ENCODE measurements at places on chromosomes 3 and 15.

DNA sequence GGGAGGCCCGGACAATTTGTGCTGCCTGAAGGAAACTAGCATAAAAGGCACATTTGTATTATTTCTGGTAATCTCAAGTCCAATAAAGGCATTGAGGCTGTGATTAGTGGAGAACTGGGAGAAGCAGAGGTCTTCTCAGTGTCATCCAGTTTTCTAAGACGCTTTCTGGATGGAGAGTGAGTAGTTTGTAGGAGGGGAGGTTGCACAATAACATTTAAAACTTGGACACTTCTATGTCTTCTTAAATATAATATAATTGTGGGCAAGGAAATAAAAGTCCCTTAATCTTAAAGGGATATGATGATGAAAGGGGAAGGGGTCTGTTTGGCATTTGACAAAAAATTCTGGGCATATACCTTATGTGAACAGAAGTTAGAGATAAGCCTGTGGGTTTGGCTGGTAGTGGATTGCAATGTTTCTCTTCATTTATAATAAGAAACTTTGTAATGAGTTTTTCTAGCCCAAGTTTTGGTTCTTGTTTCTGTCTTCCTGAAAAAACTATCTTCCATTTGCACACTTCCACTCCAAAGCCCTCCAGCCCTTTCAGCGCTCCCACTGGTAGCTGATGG is 291.6 kb upstream of the TGFBR2 start:
- no peak for DNase-seq

GRCh38 chr15:42069025-42069424 is 25.3 kb downstream of the PLA2G4D start:
- DNase-seq = peak; percentile 27

DNA sequence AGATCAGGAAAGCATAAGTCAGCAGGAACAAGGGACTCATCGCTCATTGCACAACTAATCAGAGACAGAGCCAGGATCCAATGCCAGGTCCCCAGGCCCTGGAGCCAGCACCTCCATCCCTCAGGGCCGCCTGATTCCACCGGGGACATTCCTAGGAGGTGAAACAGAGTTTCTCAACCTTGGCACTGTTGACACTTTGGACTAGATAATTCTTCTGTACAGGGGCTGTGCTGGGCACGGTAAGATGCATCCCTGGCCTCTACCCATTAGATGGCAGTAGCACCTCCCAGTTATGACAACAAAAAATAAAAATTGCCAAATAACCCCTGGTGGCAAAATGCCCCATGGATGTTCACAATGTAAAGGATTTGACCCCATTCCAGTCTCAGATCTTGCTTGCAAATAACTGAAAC is 127.7 kb downstream of the MTHFS start:
- no peak for DNase-seq

GRCh38 chr3:58214484-58215316 is 3.9 kb upstream of the DNASE1L3 start:
- peak; percentile 17 for DNase-seq

DNA sequence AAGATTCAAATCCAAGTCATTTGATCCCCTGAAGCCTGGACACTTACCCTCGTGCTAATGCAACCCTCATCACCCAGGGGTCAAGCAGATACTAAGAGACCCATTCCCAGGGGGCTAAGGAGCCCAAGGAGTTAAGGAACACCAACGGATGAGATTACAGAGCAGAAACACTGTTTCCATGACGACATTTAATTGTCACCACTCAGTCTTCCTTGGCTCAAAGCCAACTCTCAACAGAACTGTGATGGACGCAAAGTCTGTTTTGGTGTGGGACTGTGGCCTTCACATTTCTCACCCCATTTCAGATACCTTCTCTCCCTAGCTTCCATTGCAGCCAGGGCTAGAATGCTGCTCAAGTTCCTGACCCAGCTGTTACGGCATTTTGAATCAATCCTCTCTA is 383.5 kb upstream of the WNT5A start:
- DNase-seq = no peak

GRCh38 chr15:45441686-45442085 is 63.3 kb upstream of the GATM start:
- DNase-seq = peak; percentile 30

- DNase-seq = no peak
These were observed 89.4 kb downstream of the PDE8A start for GRCh38 chr15:85071061-85071460.

DNA sequence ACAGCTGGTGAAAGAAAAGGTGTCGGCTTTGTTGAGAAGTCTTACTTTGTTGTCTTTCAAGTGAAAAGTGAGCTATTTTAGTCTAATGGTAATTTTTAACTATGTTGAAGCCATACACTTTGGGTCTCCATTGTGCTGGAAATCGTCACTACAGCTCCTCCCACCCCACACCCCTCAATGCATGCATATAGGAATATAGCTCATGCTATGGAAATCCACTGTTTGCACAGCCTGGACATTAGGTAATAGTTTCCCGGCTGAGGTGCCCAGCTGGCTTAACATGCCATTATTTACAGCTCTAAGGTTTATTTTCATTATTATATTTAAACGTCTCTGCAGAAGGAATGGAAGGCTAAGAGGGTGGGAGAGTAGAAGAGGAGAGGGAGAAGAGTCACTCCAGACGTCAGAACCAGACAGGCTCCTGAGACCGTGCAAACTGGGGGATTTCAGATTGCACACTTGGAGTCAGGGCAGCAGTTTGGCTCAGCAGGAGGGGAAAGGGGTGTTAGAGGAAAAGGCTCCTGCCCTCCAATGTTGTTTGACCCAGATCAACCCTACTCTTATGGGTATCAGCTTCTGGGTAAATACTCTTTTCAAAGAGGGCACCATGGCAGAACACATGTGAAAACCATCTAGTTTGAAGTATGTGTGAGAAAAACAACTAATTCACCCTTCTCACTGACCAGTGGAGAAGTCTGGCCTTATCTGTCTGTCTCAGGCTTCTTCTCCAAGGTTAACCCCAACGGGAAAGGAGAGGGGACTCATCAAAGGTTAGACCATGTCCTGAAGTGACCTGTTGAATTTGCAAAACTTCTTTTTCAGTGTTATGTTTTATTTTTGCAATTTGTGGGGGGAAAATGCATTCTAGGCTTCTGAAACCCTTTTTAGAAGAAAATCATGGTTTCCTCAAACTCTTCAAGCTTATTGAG is 218.7 kb upstream of the CTDSPL start:
- no peak for DNase-seq

DNA sequence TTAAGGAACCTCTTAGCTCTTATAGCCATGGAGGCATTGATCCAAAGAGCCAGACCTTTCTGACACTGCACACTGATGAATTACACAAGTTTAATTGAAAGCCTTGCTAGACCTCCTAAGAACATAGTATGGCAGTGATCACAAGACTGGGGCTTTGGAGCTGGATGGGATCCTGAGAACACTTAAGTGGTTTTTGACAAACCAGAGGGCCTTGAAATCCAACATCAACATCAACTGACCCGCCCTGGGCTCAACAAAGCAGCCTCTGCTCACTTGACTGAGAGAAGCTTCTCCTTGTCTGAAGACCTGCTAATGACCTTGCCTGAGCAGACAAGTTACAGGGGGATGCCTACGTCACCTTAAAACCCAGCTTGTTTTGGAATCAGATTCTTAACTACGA is 257.6 kb downstream of the KLF13 start:
- DNase-seq = no peak

- DNase-seq = peak; percentile 52
These were observed 54.9 kb downstream of the CCNL1 start for GRCh38 chr3:157104928-157105652.

DNA sequence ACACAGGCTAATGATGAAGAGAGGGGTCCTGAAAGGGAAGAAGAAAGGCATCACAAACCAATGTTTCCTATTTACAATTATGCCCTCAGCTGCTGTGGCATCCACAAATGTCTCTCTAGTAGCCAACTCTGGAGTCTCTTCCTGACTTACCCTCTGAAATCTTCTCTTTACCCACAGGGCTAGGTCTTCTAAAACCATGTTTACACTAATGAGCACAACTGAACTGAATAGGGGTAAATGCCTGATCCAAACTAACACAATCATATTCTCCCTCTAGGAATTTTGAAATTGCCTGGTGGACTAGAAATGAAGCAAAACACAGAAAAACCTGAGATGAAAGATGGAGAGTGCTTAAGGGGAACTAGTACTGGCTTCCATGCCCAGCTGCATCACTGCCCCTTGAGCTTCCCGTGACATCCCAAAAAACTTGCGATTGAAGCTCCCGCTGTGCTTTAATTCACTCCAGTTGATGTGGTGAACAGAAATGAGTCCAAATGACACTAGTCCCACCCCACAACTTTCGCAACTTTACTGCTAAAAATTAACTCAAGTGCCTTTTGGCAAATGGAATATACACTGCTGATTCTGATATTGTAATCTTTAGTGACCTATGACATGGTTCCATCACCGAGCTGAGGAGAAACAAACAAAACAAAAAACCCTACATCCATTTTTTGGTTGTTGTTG is 32.8 kb downstream of the CFAP20DC start:
- no peak for DNase-seq

GRCh38 chr3:134682196-134682880 is 31.5 kb upstream of the KY start:
- no peak for DNase-seq

DNA sequence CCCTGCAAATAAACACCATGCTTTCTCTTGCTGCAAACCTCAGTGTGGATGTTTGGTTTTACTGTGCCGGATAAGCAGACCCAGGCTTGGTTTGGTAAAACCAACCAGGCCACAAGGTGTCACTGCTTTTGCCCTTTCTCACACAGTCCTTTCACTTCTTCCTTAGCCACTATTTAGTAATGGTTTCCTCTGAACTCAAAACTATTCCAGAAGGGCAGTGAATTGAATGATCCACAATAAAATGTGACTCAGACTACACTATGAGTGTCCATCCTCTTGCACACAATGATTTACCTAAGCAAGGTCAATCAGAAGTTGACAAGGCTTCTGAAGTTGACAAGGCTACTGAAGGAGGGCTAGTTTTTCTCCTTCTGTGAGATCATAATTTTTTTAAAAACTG is 552.4 kb upstream of the CCDC54 start:
- no peak for DNase-seq

DNA sequence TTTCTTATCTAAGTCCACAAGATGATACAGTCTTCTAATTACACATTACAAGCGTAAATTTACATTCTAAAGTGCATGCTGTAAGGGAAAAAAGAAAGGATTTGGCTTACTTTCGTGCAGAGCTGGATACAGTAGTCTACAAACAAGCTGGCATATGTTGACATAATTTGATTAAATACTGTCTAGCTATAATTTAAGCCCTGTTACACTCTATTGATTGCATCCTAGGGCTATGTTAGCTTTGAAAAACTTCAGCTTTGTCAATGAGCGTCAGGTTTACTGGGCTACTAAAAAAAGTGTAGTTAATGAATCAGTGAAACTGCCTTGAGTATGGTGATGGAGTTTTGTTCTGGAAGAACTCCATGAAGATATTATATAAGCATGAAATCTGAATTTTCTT is 24.5 kb upstream of the PLCL2 start:
- DNase-seq = no peak

GRCh38 chr15:95556866-95557225 is 773.7 kb upstream of the NR2F2 start:
- DNase-seq = no peak

GRCh38 chr3:152611905-152612304 is 223.0 kb upstream of the P2RY1 start:
- DNase-seq = no peak

DNA sequence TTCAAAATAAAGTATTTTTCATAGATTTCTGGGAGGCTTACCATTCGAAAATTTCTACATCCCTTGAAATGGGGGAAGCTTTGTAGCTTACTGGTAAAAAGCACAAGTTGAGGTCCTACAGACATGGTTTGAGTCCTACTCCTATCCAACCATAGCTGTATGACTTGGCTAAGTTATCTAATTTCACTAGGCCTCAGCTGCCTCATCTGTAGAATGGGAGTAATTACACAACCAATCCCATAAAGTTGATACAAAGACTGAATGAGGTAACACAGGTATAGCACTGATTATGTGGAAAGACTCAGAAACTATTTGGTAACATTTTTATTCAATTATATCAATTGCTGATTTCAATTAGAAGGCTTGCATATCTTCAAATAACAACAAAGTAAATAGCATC is 157.4 kb downstream of the PLD1 start:
- DNase-seq = no peak

- no peak for DNase-seq
These were observed 16.8 kb upstream of the PLA2G4E start for GRCh38 chr15:42037656-42038055.

GRCh38 chr3:10331320-10331719 is 10.4 kb upstream of the SEC13 start:
- no peak for DNase-seq

- DNase-seq = no peak
These were observed 55.0 kb downstream of the VGLL4 start for GRCh38 chr3:11588755-11589154.

GRCh38 chr3:88462230-88462629 is 312.5 kb downstream of the C3orf38 start:
- DNase-seq = no peak

DNA sequence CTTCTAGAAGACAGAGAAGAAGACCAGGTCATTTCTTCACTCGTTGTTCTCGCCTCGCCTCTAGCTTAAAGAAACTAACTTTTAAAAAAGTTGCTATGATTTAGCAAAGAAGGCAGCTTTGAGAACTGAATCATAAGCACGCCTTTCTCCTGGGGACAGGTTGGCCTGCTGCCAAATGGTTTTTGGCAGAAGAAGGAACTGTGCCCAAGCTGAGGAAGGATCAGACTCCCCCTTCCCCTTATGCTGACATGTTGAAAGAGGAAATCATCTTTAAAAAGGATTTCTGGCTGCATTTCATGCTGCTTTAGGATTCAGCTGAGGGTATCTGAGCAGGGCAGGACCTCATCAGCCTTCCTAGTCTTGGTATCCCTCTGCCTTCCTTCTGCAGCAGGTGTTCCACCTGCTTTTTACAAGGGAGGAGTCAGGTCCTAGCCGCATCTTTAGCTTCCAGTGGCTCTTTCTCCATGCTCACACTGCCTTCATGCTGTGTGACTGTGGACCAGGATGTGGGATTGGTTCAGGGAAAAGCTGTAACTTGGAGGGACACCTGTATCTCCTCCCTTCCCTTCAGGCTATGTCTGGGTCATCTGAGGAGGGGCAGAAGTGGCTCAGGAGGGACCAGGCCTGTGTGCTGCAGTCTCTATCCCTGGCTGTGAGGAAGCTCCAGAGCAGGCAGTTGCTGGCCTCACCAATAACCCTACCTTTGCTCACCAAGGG is 34.1 kb upstream of the HACD2 start:
- DNase-seq = no peak

DNA sequence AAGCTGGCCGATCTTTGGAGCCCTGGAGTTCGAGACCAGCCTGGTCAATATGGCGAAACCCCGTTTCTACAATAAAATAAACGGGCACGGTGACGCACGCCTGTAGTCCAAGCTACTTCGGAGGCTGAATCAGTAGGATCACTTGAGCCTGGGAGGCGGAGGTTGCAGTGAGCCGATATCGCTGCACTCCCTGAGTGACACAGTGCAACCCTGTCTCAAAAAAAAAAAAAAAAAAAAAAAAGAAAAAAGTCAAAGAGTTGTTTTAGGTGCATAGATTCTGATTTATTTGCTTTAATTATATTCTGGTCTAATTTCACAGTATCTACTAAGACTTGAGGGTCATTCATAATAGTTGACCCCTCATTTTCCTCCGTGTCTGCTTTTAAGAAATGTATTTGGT is 1.7 kb downstream of the ARL13B start:
- DNase-seq = no peak

- DNase-seq = no peak
These were observed 2.0 kb upstream of the IL16 start for GRCh38 chr15:81194723-81195122.
